Activated CD4-positive, alpha-beta T cell treated with anti-CD3 and anti-CD28 coated beads, Interleukin-2, amount 10 ng/mL, durations not matched to agents 7 days and 5 days (primary cell): ENCODE measurements at places on chromosomes 2 and 18. TPM values are rescaled to one million over a fixed set of nuclear protein-coding genes. Genes with fewer than 3 reads are reported as not detected.

DNA sequence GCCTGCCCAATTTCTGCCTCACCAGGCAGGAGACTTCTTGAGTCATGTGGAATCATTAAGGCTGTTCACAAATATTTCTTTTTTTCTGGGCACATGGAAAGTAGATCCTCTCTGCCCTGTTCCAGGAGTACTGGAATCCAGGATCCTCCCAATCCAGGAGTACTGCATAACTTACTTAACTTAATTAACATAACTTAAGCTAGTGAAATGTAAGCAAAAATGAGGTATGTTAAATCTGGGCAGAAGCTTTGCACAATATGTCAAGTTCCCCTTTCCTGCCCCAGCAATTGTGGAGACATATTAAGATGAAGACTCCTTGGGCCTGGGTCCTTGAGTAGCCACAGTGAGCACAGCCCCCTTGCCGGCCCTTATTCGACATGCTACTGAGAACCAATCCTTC, 3.2 kb downstream of the CD207 start:
- H3K4me1 ChIP-seq: peaks cover 4% of the 10 kb centered on the region
- no peak overlapping the region for H3K27ac ChIP-seq
- DNase-seq: no peak

- peaks cover 47% of the 10 kb centered on the region for H3K36me3 ChIP-seq
- H3K27ac ChIP-seq: peak overlapping the region; percentile 98
- H3K4me3 ChIP-seq: peak overlapping the region; percentile 96
- H3K27me3 ChIP-seq: no peaks in the 10 kb centered on the region
- no peak for DNase-seq
- H3K4me1 ChIP-seq: peaks cover 46% of the 10 kb centered on the region
Measured at GRCh38 chr2:233060980-233061590, 943 bp downstream of the INPP5D start.

SCYGR4 gene
- not detected for total RNA-seq

DNA sequence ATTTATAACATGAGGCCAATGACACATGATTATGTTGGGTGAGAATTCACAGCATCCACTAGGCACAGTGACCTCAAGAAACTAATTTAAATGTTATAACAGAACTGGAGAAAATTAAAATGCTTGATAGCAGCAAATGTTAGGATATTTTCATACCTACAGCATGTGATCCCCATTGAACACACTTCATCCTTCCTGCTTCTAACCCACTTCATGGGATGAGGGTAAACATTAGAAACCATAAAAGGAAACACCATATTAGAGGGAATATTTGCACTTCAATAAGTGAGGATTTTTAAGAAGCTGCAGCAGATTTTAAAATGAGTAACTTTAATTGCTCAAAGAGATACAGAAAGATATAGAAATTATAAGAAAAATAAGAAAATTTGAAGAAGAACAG, 117.1 kb downstream of the FSHR start:
- H3K36me3 ChIP-seq: no peaks in the 10 kb centered on the region
- H3K27ac ChIP-seq: no peak overlapping the region
- DNase-seq: no peak
- no peaks in the 10 kb centered on the region for H3K27me3 ChIP-seq

DNA sequence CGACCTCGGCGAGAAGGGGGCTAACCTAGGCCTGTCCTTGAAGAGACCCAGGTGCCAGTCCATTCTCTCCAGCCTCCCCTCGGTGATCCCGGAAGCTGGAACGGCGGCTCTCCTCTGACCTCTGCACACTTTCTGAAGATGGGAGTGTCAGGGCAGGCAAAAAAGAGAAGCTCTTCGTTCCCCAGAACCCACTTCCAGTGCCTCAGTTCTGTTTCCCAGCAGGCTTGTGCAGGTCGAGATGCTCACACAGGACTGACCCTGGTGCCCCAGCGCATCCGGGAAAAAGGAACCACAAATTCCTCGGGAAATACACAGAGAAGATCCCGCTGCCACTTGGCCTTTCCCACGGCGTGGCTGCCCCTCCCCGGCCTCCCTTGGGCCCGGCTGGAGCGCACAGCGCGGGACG, 681 bp upstream of the PTPN18 start:
- DNase-seq: no peak
- no peaks in the 10 kb centered on the region for H3K36me3 ChIP-seq
- H3K4me1 ChIP-seq: peaks cover 19% of the 10 kb centered on the region

ALPI gene
- not detected for total RNA-seq

DNA sequence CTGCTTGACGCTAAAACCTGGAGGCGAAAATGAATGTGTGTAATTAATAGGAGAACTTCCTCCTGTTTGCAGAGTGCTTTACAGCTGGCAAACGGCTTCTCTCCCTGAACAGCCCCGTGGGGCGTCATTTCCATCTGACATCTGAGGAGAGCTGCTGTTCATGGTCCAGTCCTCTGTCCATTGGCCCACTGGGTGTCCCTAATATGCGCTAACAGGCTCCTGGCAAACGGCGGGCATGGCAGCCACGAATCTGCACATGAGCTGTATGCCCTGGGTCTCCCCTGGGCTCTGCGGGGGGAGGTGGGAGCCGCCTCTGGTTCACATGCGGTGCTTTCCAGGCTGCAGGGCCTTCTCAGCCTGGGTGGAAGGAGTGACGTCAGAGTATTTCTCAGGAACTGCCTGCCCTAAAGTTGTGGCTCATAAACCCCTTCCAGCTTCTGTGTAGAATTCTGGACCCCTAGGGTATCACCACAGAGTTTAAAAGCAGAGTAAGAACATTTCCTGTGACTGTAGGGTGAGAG, 73.2 kb downstream of the LRRFIP1 start:
- peaks cover 42% of the 10 kb centered on the region for H3K36me3 ChIP-seq
- no peaks in the 10 kb centered on the region for H3K27me3 ChIP-seq
- H3K4me3 ChIP-seq: peak overlapping the region; percentile 52

WDR43 gene
- total RNA-seq: 74.6 TPM

ANKRD53 gene
- total RNA-seq: not detected
